ENCODE measurements at places on chromosomes 11 and 22.

DNA sequence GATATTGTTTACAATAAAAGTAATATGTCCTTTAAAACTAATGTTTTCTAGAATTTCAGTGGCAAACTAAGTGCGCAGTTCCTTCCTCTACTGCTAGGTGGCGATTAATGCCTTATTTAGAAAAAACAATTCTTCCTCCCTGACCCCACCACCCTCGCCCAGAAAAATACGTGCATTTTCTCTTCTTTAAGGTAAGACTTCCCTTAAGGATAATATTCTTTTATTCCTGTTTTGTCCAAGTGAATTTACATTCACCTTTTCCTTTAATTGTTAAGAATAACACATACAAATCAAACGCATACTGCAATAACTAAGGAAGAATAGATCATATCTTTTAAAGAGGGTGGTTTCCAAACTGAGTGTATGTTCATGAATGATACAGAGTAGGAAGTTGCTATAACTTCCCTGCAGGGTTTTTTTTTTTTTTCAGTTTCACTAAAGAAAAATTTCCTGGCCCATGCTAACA is 17.0 kb upstream of the PSMA1 start:
- DNase-seq: no peak

DNA sequence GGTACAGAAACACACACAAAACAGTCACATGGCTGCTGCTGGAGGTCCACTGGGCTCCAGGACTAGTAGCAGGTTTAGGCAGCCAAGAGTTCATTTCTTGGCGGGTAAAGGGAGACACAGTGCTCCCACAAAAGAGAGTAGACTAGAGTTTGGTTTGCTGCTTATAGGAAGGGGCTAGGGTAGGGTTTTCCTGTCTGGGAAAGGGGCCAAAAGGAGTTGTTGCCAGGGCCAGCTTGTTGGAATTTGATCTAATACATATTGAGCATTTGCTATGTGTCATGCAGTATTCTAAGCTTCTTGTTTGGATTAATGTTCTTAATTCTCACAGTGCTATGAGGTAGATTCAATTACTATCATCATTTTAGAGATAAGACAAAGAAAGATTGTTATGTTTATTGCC is 195.1 kb upstream of the PLET1 start:
- no peak for DNase-seq

- no peak for DNase-seq
These were observed 25.9 kb downstream of the MOV10L1 start for GRCh38 chr22:50115693-50116092.

DNA sequence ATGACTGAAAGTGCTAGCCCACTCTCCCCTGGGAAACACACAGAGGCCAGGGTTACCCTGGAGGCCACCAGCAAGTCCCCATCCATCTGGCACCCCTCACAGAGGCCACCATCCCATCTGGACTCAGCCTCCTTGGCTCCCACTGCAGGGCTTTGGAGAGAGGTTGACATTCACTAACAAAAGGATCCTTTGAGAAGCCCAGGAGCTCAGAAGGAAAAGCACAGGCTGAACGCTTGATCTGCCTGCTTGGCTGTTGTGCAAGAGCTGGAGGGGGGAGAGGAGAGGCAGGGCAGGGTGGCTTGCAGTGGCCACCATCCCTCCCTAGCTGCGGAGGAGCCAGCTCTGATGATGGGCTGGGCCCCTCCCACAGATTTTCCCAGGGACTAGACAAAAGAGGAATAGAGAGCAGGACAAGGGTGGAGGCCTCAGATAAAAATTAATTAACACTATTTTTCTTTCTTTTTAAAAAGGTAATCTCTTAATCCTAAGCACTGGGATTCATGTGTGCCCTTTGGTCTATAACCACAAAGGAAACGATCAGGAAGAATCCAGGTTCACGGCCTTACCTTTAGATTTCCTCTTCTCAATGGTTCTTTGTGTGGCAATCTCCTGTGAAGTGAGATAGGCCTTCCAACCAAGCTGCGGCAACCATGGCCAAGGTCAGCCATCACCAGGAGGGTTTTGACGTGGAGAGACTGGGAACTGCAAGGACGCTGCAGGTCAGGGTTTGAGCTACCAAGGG is 154.7 kb downstream of the BARX2 start:
- no peak for DNase-seq

- no peak for DNase-seq
These were observed 1.1 kb downstream of the FAT3 start for GRCh38 chr11:92225568-92226330.

- DNase-seq: no peak
These were observed 25.9 kb upstream of the ST14 start for GRCh38 chr11:130133716-130134115.

GRCh38 chr11:11806586-11806985 is 35.2 kb upstream of the USP47 start:
- DNase-seq: no peak

- peak; percentile 87 for DNase-seq
These were observed 150.9 kb upstream of the THY1 start for GRCh38 chr11:119573858-119574257.

DNA sequence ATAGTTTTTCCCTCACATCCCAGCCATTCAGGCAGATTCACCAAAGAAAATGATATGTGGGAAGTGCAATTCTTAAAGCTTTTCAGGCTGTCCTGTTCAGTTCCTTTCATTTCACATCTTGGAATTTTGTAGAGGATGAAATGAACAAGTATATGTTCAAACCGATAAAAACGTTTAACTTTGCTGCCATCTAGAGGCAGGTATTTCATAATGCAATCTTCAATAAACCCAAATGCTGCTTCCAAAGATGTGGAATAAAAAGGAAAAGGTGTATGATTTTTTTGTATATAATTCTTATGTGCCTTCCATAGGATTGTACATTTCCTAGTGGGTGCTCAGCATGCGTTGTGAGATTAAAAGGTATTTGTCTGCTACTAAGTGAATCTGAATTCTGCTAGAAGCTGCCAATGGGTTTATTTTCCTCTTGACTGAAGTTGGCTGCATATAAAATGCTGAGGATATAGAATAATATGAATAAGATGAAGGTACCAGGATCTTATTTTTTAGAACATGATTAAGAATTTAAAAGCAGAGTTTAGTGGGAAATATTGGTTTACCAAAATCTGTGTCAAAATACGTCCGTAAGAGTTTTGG is 199.3 kb downstream of the PGR start:
- no peak for DNase-seq

GRCh38 chr11:120272303-120272702 is 32.4 kb downstream of the POU2F3 start:
- DNase-seq: no peak

Measured in HL-60 (cell line).